ENCODE measurements at places on chromosomes 7 and 10. TPM values are rescaled to one million over a fixed set of nuclear protein-coding genes. Genes with fewer than 3 reads are reported as not detected.

GRCh38 chr10:26612151-26612915, 85.2 kb upstream of the PDSS1 start:
- H3K4me3 ChIP-seq: no peak overlapping the region
- H3K36me3 ChIP-seq: no peaks in the 10 kb centered on the region
- DNase-seq: no peak
- no peak overlapping the region for H3K27ac ChIP-seq

- no peak overlapping the region for H3K27ac ChIP-seq
- no peak for DNase-seq
- no peak overlapping the region for H3K4me3 ChIP-seq
- H3K27me3 ChIP-seq: no peaks in the 10 kb centered on the region
- H3K4me1 ChIP-seq: no peaks in the 10 kb centered on the region
Observed at GRCh38 chr7:50351267-50351666, 46.8 kb downstream of the IKZF1 start.

GRCh38 chr10:89946106-89946505, 244.7 kb downstream of the KIF20B start:
- no peaks in the 10 kb centered on the region for H3K27me3 ChIP-seq
- H3K27ac ChIP-seq: no peak overlapping the region
- DNase-seq: no peak
- no peaks in the 10 kb centered on the region for H3K4me1 ChIP-seq

DNA sequence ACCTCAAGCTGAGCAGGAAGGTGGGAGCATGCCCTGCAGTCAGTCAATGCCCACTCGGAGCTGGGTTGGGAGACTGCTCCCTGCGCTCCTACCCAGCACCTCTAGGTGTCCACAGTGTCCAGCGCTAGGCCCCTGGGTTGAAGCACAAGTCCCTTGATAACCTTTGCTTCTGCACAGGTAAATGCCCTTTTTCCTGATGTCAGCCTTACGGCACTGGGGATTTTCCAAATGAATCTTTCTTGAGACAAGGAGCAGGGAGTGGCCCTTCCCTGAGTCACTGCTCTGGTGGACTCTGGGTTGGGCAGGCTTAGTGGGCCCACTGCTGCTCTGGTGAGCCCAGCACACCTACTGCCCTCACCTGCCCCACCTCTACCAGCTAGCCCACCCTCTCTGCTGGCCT, 61.9 kb upstream of the OPN4 start:
- no peaks in the 10 kb centered on the region for H3K4me1 ChIP-seq
- H3K36me3 ChIP-seq: no peaks in the 10 kb centered on the region
- peak; percentile 64 for DNase-seq

DNA sequence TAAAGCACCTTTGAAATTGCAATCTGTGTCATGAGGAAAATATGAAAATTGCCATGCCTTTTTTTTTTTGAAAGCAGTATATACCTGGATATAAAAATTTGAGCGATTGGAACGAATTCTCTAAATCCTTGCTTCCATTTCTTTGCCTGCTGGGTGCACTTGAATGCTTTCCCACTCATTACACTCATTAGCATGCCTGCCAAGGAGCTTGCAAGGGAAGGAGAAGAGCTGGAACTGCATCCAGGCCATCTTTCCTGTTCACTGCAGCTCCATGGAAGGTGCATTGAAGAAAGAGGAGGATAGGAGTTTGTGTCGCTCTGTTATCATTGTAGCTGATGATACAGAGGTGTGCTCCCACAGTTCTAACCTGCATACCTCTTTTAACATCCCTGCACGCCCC, 102.4 kb upstream of the GJD4 start:
- H3K4me1 ChIP-seq: no peaks in the 10 kb centered on the region
- H3K36me3 ChIP-seq: peaks cover 3% of the 10 kb centered on the region
- no peak overlapping the region for H3K4me3 ChIP-seq
- DNase-seq: no peak

- no peaks in the 10 kb centered on the region for H3K36me3 ChIP-seq
- H3K27me3 ChIP-seq: no peaks in the 10 kb centered on the region
- no peaks in the 10 kb centered on the region for H3K4me1 ChIP-seq
Observed at GRCh38 chr7:50156163-50156562, 63.1 kb upstream of the ZPBP start.

The VAX1 gene
- not detected for total RNA-seq

The PKD2L1 gene
- total RNA-seq: not detected

GRCh38 chr10:79605308-79605707, 5.4 kb upstream of the SFTPA1 start:
- no peaks in the 10 kb centered on the region for H3K27me3 ChIP-seq
- no peak overlapping the region for H3K27ac ChIP-seq
- no peak for DNase-seq

The CYP26C1 gene
- not detected for total RNA-seq

GRCh38 chr10:132305654-132306342, 2.0 kb downstream of the STK32C start:
- peaks cover 27% of the 10 kb centered on the region for H3K4me1 ChIP-seq
- no peak overlapping the region for H3K4me3 ChIP-seq
- peaks cover 8% of the 10 kb centered on the region for H3K27me3 ChIP-seq
- no peaks in the 10 kb centered on the region for H3K36me3 ChIP-seq

- H3K4me1 ChIP-seq: peaks cover 59% of the 10 kb centered on the region
- DNase-seq: no peak
- peak within 1 kb of the TSS; percentile 89 for H3K27ac ChIP-seq
- no peaks in the 10 kb centered on the region for H3K27me3 ChIP-seq
Observed at GRCh38 chr10:33334153-33334804, at the start of gene NRP1. Gene NRP1, minus strand, starts transcription at chr10:33334667. Its CDS starts 285 bp downstream, at chr10:33334382.

All from suprapubic skin (tissue), 4 donors.